ENCODE measurements at places on chromosomes 7 and 10.

DNA sequence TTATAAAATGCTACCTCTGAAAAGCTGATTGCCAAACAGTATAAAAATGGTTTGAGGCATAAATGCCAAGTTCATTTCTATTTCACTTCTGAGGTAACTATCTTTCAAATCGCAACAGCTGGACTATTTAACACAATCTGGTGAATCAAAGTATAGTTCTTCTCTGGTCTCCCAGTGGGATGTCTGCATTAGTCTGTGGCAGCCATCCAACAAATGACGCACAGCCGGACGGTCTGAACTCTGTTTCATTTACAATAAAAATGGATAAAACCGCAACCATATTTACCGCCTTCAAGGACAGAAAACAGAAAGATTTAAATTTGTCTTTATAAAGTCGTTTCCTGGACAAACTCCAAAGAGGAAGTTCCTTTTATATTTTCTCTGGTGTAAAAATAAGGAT is 41.9 kb downstream of the ENO4 start:
- DNase-seq: no peak

GRCh38 chr7:85620936-85621685 is 434.3 kb upstream of the SEMA3D start:
- no peak for DNase-seq

DNA sequence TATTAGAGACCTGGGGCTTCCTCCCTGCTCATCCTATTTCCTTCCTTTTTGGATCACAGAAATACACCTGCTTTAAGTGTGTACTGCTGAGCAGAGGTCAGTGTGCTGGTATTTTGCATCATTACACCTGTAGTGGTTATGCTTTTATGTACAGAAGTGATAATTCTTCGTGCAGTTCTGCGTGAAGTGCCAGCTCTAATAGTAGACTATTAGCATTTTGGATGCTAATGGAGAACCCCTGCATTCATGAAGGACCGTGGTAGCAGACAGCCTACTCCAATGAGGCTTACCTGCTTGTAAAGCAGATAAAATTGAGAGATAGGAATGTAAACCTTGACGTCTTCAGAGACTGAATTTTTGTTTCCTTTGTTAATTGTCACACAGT is 114.3 kb downstream of the CDK14 start:
- no peak for DNase-seq

- no peak for DNase-seq
These were observed 447.6 kb upstream of the NPVF start for GRCh38 chr7:25675789-25676474.

GRCh38 chr10:86793696-86794095 is 37.3 kb downstream of the BMPR1A start:
- DNase-seq: no peak

GRCh38 chr7:69105092-69105491 is 493.2 kb upstream of the AUTS2 start:
- DNase-seq: no peak

GRCh38 chr7:27235387-27236311 is 7.0 kb upstream of the EVX1 start:
- peak; percentile 16 for DNase-seq

GRCh38 chr7:113267885-113268284 is 149.5 kb upstream of the SMIM30 start:
- no peak for DNase-seq

GRCh38 chr7:146423446-146423845 is 306.8 kb downstream of the CNTNAP2 start:
- DNase-seq: no peak

- no peak for DNase-seq
These were observed 34.6 kb upstream of the TPST1 start for GRCh38 chr7:66170309-66171231.

Data from GM12865 (cell line).